Activated naive CD8-positive, alpha-beta T cell treated with anti-CD3 and anti-CD28 coated beads, Interleukin-2, amount 10 ng/mL, durations not matched to agents 7 days and 5 days (primary cell): ENCODE measurements at places on chromosomes 6 and 20. TPM values are rescaled to one million over a fixed set of nuclear protein-coding genes. Genes with fewer than 3 reads are reported as not detected.

GRCh38 chr6:41159415-41160082 lies 3.4 kb downstream of the TREM2 start:
- DNase-seq = no peak
- H3K4me3 ChIP-seq = no peak overlapping the region
- H3K36me3 ChIP-seq = no peaks in the 10 kb centered on the region
- H3K4me1 ChIP-seq = peaks cover 2% of the 10 kb centered on the region

DNA sequence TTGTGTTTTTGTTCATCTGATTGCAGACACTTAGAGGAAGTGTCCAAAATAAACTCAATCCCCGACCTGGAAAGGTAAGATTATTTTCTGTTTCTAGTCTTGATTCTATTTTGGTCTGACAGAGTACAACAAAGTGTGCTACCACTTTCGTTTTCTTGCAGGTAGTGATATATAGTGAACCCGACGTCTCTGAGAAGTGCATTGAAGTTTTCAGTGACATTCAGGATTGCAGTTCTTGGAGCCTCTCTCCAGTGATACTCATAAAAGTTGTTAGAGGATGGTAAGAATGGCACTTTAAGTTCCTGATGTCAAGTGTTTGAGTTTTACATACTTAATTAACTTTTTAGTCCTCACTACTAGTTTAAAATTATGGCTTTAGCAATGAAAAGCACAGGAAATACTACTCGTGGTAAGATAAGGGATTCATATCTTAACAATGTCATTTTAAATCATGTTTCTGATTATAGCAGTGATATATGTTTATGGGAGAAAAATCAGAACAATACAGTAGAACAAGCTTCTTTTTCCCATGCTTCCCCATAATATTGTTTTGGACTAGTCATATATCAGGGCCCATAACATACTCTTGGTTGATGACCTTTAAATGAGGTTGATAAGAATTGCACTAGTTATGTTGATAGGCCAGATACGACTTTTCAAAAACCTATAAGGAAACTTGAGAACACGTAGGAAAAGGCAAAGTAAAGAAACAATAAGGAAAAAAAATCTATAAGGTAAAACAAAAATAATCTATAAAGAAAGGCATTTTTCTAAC lies 104.0 kb downstream of the RTN4IP1 start:
- peaks cover 47% of the 10 kb centered on the region for H3K4me1 ChIP-seq
- H3K4me3 ChIP-seq = peak overlapping the region; percentile 88
- H3K27ac ChIP-seq = peak overlapping the region; percentile 91
- DNase-seq = no peak

GRCh38 chr20:56245761-56246160 lies 2.8 kb upstream of the MC3R start:
- H3K36me3 ChIP-seq = no peaks in the 10 kb centered on the region
- no peak for DNase-seq
- no peaks in the 10 kb centered on the region for H3K4me1 ChIP-seq
- H3K27ac ChIP-seq = no peak overlapping the region
- no peak overlapping the region for H3K4me3 ChIP-seq

DNA sequence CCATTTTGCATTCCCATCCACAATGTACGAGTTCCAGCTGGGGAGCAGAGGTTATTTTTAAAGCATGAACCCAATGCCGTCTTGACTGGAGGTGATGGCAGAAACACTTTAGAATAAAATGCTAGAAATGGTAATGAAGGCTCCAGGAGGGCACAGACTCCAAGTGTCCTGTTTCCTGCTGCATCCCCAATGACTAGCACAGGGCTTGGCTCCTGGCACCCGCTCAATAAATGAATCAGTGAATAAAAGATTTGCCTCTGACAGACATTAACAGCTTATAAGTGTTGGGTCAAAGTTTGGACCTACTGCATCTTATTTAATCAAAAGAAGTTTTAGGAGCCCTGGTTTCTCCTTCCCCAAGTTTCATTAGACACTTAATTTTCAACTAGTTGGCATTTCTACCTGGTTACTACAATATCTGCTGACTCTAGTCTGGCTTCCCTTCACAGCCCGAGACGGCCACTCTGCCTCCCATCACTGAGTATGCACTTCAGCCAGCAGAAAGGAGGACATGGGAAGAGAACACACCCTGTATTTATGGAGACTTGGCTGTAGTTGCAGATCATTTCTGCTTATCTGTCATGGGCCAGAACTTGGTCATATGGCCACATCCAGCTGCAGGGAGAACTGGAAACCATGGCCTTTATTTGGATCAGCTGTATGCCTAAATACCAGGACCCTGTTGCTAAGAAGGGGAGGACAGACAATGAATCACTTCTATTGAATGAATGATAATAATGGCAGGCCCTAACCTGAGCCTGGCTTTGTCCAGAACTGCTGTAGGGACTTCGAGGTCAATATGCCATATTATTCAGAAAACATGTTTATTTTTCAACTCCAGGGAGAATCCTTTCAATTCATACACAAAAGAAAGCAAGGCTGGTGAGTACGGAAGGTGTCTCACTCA lies 63.1 kb downstream of the TTI1 start:
- H3K36me3 ChIP-seq = no peaks in the 10 kb centered on the region
- H3K27me3 ChIP-seq = peaks cover 4% of the 10 kb centered on the region
- no peaks in the 10 kb centered on the region for H3K4me1 ChIP-seq
- no peak overlapping the region for H3K4me3 ChIP-seq
- DNase-seq = no peak
- no peak overlapping the region for H3K27ac ChIP-seq

PGC gene
- not detected for total RNA-seq
